ENCODE measurements at places on chromosomes 2 and 18. TPM values are rescaled to one million over a fixed set of nuclear protein-coding genes. Genes with fewer than 3 reads are reported as not detected.

RTP5 gene
- not detected for total RNA-seq

ARID5A gene
- 8.7 TPM for total RNA-seq

PTPRM gene
- 27.0 TPM for total RNA-seq

PCGF1 gene
- total RNA-seq: 36.6 TPM

TEKT4 gene
- total RNA-seq: not detected

SAG gene
- not detected for total RNA-seq

TPO gene
- not detected for total RNA-seq

SETBP1 gene
- 3.3 TPM for total RNA-seq
